ENCODE measurements at places on chromosomes 4 and X.
A peak's percentile ranks its signal among the peaks of the same experiment; 100 is the strongest.

- no peak for DNase-seq
Measured at GRCh38 chr4:139241086-139241783, 38.8 kb downstream of the MGARP start.

DNA sequence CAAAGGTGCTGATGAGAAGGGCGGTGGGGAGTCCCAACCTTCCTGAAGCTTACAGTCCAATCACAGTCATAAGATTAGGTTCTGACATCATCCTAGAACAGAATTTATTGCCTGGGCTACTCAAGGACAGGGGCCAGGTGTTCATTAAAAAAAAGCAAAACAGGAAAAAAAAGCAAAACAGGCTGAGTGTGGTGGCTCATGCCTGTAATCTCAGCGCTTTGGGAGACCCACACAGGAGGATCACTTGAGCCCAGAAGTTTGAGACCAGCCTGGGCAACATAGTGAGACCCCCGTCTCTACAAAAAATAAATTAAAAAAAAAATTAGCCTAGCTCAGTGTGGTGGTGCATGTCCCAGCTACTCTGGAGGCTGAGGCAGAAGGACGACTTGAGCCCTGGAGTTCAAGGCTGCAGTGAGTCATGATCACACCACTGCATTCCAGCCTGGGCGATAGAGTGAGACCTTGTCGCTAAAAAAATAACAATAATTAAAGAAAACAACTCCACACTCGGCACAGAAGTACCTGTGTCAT lies 3.0 kb downstream of the RAB9A start:
- DNase-seq, result no peak

DNA sequence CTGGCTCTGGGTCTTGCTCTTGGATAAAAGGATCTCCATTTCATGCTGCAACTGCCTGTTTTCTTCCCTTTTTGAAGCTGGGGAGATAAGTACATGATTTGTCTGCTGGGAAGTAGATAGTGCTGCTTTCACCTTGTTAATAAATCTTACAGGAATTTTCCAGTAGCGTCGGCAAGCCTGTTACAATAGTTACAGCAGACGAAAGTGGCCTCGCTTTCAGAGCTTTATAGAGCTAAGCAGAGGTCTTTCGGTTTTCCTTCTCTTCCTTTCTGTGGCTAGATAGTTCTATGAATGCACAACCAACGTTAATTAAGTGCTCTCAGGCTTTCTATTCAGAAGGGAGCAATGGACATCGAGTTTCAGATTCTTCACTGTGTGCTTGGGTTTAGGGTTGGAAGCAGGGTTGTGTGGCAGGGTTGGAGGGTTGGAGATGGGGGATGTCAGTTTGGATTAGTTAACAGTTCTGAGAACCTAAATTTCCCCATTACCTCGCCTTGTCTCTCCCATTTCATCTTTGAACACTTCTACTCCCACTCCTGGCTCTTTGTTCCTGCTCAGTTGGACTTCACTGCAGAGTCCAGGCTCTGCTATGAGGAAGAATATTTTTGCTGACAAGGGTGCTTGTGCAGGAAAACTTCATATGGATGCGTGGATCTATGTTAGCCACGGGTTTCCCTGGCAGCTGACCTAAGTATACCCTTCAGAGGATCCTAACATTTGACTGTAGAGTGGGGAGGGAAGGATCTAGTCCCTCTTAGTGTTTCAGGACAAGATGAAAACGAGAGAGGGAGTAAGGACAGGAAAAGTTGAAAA lies 237.9 kb downstream of the ARHGAP10 start:
- no peak for DNase-seq

- no peak for DNase-seq
Measured at GRCh38 chr4:109408711-109409110, 24.9 kb upstream of the SEC24B start.

GRCh38 chr4:159174645-159175084 lies 71.8 kb downstream of the RAPGEF2 start:
- no peak for DNase-seq

DNA sequence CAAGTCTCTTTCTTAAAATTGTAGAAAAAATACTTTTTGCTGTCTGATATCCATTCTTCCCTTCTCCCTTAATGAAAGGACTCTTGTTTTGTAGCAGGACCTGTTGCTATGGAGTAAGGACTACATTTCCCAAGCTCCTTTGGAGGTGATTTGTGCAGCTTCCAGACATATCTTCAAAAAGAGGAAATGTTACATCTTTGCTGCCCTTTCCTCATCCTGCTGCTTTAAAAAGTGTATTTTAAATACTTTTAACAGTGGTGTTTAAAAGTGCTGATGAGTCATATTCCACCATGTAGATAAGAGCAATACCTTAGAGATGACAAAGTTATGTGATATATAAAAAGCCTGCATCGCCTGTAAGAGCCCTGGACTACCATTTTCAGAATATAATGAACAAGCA lies 98.7 kb downstream of the CFAP299 start:
- DNase-seq, result no peak

- no peak for DNase-seq
Measured at GRCh38 chrX:71256051-71256450, 2.1 kb upstream of the ZMYM3 start.

DNA sequence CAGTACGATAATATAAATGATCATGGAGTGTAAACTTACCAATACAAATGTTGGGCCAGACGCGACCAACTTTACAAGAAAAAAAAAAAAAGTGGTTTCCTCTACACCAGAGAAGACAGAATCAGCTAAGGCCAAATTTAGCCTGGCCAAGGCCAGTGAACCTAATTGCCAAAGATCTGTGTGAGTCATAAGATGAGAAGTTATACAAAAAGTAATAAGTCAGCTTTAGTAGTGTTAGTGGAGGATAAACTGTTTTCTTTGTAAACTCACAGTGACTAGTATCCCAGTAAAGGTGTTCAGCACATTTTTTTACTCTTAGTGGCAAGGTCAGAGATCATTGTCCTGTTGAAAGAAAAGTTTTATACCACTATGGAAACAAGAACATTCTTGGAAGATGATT lies 531.4 kb upstream of the TECRL start:
- DNase-seq, result no peak

DNA sequence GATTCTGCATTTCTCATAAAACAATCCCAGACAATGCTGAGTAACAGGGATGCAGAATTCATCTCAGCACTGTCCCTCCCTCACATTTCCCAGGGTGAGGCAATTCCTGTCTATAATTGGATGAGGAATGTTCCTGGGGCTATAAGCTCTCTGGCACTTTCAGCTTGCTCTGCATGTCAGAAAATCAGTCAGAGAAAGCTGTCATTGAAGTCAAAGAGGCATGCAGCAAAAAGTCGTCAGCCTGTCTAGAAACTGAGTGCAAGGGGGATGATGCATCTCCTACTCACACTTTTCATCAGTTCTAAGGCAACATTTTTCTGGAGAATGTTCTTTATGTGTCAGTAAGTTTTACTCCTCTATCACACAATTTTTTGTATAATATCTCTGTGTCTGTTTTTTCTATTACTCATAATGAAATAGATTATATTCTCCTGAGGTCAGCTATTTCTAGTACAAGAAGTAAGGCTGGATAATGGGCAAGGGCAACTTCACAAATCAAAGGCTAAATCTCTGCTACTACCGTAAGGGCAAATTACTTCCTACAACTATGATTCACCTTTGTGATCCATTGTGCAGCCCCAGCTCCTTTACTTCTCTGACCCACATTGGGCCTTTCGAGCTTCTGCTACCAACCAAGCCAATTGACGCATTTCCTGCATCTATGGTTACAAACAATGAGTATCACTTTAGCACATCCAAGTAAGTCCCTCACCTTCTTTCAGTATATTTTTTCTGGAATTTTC lies 56.0 kb downstream of the TASL start:
- no peak for DNase-seq

- DNase-seq, result no peak
Measured at GRCh38 chr4:128384091-128384520, 96.5 kb upstream of the PGRMC2 start.

DNA sequence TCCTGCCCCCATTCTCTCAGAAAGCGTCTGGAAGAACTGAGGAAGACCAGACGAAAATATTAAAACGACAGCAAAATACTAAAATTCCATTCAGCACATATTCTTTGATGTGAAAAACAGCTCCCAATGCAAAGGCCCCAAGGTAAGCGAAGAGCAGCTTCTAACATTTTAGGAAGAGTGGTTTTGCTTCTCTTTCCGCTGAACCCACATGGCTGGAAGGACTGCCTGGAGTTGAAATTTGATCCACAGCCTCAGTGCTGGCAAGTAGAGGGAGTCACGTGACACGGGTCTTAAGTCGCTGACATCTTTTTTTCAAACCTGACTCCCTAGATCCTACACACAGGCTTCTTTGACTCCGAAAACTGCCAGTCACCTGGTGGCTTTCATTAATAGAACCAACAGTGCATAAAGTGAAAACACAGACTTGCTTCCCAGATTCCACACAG lies at the start of gene FAM13A:
Gene FAM13A (minus strand): TSS at position 233 of the 446 bp plus-strand sequence. CDS start 221 bp downstream, at position 12.
- DNase-seq, result peak; percentile 77

DNA sequence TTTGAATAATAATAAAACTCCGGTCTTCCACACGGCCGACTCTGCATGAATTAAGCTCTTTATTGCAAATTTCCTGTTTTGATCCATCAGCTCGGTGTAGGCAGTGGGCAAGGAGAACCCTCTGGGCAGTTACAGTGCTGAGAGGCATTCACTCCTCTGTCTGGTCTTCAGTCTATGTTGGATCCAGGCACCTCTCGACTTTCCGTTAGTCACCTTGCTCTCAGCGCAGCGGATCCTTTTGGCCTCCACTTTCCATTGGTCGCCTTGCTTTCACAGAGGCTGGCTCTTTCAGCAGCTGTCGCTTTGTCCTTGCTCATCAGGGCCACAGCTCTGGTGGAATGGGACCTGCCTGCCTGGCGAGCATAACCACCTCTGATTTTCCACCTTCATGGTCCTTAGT lies 52.9 kb downstream of the TRMT44 start:
- DNase-seq, result no peak

GRCh38 chrX:137545711-137546651 lies 19.9 kb upstream of the ZIC3 start:
- DNase-seq, result no peak

GRCh38 chr4:8402181-8402597 lies 38.3 kb downstream of the ACOX3 start:
- no peak for DNase-seq

DNA sequence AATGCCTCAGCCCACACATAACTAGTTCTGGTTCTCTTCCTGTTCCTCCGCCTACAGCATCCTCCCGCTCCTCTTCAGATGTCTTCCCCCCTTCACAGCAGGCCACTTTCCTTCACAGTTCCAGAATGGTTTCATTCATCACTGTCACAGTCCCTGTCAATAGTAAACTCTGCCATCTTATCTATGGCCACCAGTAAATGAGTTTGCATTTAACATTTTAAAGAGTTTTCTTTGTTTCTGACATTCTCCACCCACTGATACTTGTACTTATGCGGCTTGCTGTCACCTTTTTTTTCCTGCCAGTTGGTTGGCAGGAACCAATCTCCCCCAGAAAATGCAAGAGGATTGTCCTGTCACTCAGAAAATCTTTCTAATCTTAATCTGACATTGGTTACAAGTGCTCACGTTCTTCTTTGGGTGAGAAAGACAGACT lies 114.1 kb downstream of the GLUD2 start:
- no peak for DNase-seq

- no peak for DNase-seq
Measured at GRCh38 chrX:1327651-1328304, 8.8 kb upstream of the IL3RA start.

GRCh38 chr4:187286525-187286924 lies 562.9 kb upstream of the FAT1 start:
- DNase-seq, result no peak

DNA sequence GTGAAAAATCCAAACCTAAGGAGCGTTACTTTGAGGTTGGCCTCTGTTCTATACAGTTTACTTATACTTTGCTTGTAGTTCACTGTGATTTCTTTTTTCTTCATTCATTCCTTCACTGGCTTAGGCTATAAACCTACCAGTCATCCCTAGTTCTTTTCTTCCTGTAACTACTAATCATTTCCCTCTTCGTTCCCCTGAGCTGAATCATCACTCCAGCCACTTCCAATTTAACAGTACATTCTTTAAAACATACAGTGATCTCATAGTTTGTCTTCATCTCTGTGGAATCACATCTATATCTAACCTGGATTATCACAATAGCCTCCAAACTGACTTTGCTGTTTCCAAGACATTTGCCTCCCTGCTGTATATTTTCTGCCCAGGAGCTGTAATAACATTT lies 25.2 kb upstream of the NPFFR2 start:
- DNase-seq, result no peak

GRCh38 chr4:82948647-82949204 lies 48.2 kb downstream of the THAP9 start:
- no peak for DNase-seq

- no peak for DNase-seq
Measured at GRCh38 chrX:1531096-1531890, 5.7 kb downstream of the P2RY8 start.

DNA sequence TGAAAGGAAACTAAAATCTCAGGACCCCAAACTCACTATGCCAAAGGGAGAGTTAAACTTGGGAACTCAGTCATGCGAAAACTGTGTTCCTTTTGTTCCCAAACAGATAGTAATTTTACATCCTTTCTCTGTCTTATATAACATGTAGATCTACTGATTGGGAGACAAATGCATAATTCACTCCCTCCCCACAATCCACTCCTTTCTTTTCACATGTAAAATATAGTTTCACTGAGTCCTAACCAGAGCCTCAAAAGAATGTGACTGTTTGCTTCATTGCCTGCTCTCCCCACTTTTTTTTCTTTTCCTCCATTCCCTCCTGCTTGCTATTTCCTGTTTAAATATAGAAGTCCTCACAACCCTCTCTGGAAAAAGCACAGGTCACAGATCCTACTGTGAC lies 699.3 kb upstream of the ADGRL3 start:
- DNase-seq, result no peak

DNA sequence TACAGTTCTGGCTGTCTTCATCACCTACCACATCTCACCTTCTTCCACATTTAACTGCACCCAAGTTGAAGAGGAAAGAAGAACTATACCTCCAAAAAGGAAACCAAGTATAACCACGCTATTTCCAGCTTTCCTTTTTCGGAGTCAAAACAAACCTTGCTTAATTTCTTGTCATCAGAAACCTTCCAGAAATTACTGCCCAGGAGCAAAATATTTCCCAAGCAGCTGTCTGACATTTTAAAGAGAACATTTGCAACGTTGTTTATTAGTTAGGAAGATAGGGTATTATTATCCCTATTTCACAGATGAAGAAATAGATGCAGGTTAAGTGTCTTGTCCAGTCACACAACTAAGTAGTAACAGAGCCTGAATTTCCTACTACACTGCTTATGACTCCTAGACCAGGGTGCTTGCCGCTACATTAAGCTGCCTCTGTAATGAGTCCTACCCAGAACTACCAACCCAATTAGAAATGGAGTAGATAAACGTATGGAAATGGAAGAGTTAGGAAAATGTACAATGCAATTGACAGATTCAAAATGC lies 2.2 kb upstream of the ACSL4 start:
- DNase-seq, result no peak

GRCh38 chrX:9211269-9211668 lies 177.3 kb upstream of the FAM9B start:
- DNase-seq, result no peak

DNA sequence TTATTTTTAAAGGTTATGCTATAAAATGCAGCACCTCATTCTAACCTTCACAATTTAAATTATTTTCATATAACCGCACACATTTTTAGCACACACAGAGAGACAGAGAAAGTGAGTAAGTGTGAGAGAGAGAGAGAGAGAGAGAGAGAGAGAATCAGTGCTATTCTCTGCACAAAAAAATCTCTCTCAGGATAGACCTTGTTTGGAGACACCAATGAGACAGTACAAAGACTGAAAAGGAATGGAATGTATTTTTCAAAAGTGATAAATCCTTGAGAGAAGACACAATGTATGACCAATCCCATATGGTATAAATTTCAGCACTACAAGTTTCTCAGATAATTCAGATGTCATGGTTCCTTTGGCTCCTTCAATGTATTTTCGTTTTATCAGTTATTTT lies 132.1 kb upstream of the PCDH18 start:
- no peak for DNase-seq

- DNase-seq, result no peak
Measured at GRCh38 chr4:114780205-114780604, 181.6 kb downstream of the UGT8 start.
